Hematopoietic multipotent progenitor cell treated with erythropoietin and hydrocortisone succinate and interleukin-3 and kit ligand, for 15 days (in vitro differentiated cells): ENCODE measurements at places on chromosomes 1 and 21.

GRCh38 chr1:25450891-25451290 is 20.2 kb downstream of the MACO1 start:
- DNase-seq = no peak

- no peak for DNase-seq
These were observed 148.9 kb downstream of the ETS2 start for GRCh38 chr21:38954588-38955004.

- DNase-seq = no peak
These were observed 4.8 kb upstream of the GNPAT start for GRCh38 chr1:231236208-231236591.

GRCh38 chr1:212228591-212229119 is 56.6 kb upstream of the PPP2R5A start:
- DNase-seq = no peak

GRCh38 chr1:47024141-47024801 is 802 bp downstream of the CYP4X1 start:
- no peak for DNase-seq

DNA sequence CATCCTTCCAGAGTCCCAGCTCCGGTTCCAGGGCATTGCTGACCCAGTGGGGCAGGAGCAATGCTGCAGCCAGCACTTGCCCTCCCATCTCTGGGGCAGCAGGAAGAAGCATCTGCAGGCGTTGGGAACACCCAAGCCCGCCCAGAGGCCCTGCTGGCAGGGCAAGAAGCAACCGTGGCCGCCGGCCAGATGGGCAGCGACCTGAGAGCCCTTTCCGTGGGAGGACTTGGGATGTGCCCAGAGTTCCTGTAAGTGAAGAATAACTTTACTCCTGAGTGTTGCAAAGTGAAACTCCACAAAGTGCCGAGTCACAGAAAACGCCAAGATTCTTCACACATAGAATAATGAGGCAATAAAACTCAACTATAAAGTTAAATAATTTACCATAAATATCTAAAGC is 46.0 kb downstream of the GRIK3 start:
- no peak for DNase-seq
